T-helper 17 cell (primary cell): ENCODE measurements at places on chromosomes 3 and 15.

GRCh38 chr3:106303766-106304165 is 435.0 kb upstream of the CBLB start:
- DNase-seq = no peak

GRCh38 chr3:71709908-71710511 is 15.2 kb downstream of the EIF4E3 start:
- DNase-seq = no peak

DNA sequence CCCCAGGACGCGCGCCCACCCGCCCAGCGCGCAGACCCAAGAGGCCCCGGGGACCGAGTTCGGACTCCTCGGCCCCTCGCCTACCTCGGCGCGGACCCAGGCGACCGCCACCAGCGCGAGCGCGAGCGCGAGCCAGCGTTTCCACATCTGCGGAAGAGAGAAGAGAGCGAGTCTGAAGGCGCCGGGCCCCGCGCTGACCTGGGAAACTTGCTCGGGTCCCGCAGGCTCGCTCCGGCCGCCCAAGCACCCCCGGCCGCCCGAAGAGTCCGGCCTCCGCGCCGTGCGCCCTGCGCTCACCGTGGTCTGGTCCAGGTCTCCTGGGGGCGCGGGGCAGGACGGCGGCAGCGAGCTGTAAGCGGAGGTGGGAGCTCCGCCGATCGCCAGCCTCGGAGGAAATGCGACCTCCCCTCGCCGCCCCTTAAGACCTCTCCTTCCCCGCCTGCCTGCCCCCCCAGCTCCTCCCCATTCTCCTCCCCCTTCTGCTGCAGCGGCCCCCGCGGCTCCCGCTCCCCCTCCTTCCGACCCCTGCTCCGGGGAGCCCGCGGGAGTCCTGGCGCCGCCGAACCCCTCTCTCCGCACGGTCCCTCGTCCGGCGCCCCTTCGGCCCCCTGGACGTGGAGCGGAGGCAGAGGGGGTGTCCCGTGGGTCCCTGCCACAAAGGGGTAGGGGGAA is at the start of gene FSTL1:
FSTL1 (minus strand) TSS at position 393 of the 672 bp plus-strand sequence; CDS start at position 147, 246 bp downstream.
- DNase-seq = no peak

DNA sequence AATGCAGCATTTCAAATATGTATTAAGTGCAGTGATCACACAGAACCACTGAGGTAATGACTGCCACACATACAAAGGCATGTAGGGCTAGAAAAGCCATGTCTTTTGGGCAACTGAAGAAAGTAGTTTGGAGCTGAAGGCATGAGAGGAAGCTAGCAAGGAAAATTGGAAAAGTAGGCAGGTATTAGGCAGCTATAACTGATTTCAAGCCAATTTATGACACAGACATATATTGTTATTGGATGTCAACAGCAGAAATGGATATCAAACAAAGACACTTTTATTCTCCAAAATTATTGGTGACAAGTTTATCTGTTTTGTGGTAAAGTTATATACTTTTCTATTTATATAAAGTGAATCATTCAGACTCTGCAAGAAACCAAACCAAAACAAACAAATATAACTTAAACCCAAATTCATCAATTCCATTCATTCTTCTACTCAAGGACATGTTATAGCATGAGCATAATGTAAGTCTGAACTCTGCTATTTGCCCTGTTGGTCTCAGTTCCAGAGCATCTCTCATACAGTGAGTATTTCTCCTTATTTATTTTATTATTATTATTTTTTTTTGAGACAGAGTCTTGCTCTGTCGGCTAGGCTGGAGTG is 307.4 kb upstream of the COL8A1 start:
- DNase-seq = no peak

DNA sequence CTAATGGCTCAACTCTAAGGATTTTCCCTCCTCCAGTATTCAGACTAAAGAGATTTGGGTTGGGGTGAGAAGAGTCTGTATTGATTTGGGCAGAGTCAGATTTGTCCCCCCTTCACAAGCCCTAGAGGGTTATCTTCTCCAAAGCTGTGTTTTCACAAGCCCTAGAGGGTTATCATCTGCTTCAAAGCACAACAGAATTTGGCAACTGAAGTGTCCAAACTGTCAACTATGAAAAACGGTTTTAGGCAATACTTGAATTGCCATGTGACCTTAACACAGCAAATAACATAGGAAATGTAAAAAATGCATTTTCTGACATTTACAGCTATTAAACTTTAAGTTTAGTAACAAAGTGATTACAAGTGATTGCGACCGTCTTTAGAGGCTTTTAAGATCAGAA is 119.9 kb downstream of the IMPG2 start:
- DNase-seq = no peak

DNA sequence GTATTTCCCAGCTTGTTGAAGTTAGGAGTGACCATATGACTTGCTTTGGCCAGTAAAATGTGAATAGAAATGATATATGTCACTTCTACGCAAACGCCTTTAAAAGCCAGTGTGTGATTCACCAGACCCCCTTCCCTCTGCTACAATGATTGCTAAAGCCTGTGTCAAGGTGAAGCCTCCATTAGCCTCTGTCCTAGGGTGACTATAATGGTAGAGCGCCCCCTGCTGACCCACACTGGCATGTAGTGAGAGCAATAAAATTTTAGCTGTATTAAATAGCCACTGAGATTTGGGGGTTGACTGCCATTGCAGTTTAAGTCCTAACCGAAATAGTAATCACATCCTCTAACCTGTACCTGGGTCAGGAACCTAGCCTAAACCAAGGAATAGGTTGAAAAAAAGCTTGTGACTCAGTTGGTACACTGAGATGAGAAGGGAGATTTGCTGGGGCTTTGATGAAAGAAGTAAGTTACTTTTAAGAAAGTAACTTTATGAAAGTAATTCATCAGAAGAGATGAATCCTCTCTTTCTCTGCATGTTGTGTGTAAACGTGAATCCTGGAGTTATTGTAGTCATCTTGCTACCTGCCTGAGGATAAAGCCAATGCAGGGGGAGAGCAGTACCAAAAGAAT is 52.6 kb downstream of the GTF2E1 start:
- DNase-seq = peak; percentile 64

DNA sequence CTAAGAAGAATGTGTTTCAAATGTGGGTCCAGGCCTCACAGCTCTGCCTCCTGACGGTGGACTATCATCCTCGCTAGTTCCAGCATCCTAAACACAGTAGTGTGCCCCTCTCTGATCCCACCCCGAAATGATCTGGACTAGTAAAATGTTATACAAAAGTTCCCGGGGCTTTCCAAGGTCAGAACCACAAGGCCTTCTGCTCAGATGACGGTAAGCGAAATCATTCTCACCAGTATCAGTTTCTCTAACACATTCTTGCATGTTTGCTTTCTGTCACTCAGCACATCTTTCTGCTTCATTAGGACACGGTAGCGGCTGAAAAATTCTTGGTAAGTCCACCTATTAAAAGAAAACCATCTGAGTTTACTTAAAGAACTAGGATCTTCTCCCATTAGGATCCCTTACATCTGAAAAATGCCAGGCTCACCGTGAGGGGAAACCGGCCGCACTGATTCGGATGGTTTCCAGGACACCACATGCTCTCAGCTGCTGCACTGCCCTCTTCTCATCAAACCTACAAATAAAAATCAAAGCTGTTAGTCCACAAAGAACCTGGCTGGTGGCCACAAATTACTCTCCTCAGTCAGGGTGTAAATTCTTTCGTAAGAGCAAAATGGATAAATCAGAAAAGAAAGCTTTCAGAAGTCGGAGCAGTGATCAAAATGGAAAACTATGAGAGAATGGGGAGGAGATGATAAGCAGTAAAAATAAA is 83.9 kb upstream of the MYO5C start:
- no peak for DNase-seq

DNA sequence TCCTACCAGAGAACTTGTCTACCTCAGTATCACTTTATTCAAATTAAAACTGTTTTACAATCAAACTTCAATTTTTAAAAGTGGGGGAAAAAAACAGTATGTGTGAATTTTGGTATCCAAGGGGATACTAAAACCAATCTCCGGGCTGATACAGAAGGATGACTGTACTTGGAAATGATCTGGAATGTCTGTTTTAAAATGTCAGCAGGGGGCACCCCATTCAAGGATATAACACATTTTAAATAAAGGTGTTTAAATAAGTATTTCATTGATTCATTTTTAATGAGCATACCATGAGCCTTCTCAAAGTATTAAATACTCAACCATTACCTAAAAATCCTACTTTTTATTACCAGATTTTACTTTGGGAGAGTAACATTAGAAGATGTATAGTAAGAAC is 67.9 kb downstream of the ULK4 start:
- DNase-seq = no peak

- DNase-seq = no peak
These were observed 1054.2 kb downstream of the NAALADL2 start for GRCh38 chr3:175913286-175913685.

DNA sequence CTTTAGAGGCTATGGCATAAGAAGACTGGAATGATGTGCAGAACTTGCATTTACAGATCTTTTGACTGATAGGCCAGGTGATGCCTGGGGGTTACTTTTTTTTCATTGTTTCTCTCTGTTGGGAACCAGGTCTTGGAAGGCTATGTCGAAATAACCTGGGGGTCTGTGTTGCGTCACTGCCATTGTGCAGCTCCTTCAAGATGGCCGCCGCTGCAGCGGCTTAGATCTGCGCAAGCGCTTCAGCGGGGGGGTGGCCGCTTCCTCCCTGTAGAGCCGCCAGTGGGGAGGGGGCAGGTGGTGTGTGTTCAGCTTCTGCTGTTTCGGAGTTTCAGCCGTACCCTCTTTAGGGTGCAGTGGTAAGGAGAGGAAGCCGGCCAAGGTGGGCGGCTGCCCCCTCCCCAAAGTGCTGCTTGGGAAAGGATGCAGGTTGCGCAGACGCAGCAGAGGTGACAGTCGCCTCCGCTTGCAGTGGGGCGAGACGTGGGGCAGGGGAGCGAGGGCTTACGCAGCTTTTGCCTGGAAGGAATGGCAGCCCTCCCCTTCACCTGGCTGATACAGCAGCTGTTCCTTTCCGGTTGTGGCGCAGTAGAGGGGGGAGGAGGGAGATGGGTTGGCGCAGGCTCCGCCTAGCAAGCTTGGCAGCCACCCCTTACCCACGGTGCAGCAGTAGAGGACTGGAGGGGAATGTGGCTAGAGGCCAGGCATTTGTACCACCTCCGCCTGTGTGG is 1.5 kb downstream of the SNRPN start:
- DNase-seq = peak; percentile 59

DNA sequence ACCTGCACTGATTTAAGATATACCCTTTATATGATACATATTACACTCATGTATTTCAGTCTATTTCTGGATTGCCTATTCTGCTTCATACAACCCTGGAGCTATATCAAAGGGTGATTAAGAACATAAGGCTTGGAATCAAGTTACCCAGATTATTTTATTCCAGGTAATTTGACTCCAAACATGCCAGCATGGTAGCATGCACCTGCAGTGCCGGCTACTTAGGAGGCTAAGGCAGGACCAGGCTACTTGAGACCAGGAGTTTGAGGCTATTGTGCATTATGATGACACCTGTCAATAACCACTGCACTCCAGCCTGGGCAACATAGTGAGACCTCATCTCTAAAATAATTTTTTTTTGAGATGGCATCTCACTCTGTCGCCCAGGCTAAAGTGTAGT is 50.4 kb upstream of the NEO1 start:
- no peak for DNase-seq

- no peak for DNase-seq
These were observed 24.4 kb downstream of the MIX23 start for GRCh38 chr3:122358703-122359032.

DNA sequence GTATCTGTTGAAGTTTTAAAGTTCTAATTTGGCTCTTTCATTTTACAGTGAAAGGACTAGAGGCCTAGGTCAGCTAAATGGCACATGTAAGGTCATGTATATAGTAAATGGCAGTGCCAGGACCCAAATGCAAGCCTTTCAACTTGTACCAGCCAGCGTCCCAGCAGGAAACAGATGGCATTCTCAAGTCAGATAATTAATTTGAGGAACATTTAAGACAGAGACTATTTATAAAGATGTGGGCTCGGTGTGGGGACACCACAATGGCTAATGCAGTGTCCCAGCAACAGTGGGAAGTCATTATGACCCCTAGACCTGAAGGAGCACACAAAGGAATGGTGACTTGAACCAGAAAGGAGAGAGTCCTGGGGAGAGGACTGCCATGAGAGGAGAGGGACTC is 6.1 kb downstream of the MINDY4B start:
- DNase-seq = no peak

GRCh38 chr3:15329046-15330005 is 3.1 kb downstream of the SH3BP5 start:
- DNase-seq = no peak

- DNase-seq = no peak
These were observed 3.9 kb upstream of the PLCH1 start for GRCh38 chr3:155748611-155749365.

- DNase-seq = no peak
These were observed 20.7 kb downstream of the TCAIM start for GRCh38 chr3:44359146-44359751.

GRCh38 chr3:162437480-162437879 is 940.9 kb downstream of the OTOL1 start:
- no peak for DNase-seq
